ENCODE measurements at places on chromosomes 16 and 17. TPM values are rescaled to one million over a fixed set of nuclear protein-coding genes. Genes with fewer than 3 reads are reported as not detected.

- no peaks in the 10 kb centered on the region for H3K36me3 ChIP-seq
- DNase-seq, result no peak
- H3K27me3 ChIP-seq, result no peaks in the 10 kb centered on the region
- H3K27ac ChIP-seq, result no peak overlapping the region
These were observed 35.6 kb downstream of the ZFHX3 start for GRCh38 chr16:73012341-73012740.

C17orf50 gene
- total RNA-seq, result not detected

GRCh38 chr16:48901712-48902374 lies 291.9 kb upstream of the N4BP1 start:
- H3K4me1 ChIP-seq, result no peaks in the 10 kb centered on the region
- H3K36me3 ChIP-seq, result no peaks in the 10 kb centered on the region
- H3K4me3 ChIP-seq, result no peak overlapping the region
- H3K27me3 ChIP-seq, result no peaks in the 10 kb centered on the region
- no peak for DNase-seq

GRCh38 chr16:57253466-57253865 lies 8.4 kb downstream of the ARL2BP start:
- H3K27ac ChIP-seq, result no peak overlapping the region
- no peak for DNase-seq
- no peaks in the 10 kb centered on the region for H3K27me3 ChIP-seq
- no peak overlapping the region for H3K4me3 ChIP-seq

GRCh38 chr17:82876149-82876548 lies 36.3 kb upstream of the ZNF750 start:
- peak; percentile 48 for DNase-seq
- H3K27me3 ChIP-seq, result no peaks in the 10 kb centered on the region
- no peaks in the 10 kb centered on the region for H3K4me1 ChIP-seq
- no peaks in the 10 kb centered on the region for H3K36me3 ChIP-seq
- no peak overlapping the region for H3K4me3 ChIP-seq

DNA sequence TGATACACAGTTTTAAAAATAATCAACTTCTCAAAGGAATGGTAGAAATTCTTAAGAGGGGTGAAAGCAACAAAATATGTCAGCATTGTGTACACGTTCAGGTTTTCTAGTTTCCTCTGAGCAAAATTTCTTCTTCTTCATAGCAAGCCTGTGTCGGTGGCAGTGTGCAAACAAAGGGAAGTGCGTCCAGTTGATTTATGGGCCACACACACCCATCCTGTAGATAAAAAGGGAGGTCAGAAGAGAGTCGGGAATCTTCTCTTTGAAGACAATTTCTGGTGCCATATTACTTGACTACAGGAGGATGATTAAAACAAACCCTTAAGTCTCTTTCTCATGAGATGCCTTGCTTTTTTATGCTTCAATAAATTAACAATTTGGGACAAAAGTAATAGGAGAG lies 484.1 kb upstream of the SALL1 start:
- no peak for DNase-seq
- no peak overlapping the region for H3K4me3 ChIP-seq
- H3K27me3 ChIP-seq, result no peaks in the 10 kb centered on the region
- no peaks in the 10 kb centered on the region for H3K36me3 ChIP-seq
- no peaks in the 10 kb centered on the region for H3K4me1 ChIP-seq
- no peak overlapping the region for H3K27ac ChIP-seq

- DNase-seq, result no peak
- no peaks in the 10 kb centered on the region for H3K36me3 ChIP-seq
These were observed 18.1 kb upstream of the SHCBP1 start for GRCh38 chr16:46638947-46639925.

Measured in uterus (tissue), 4 donors.